Lower lobe of right lung (tissue), 2 donors: ENCODE measurements at places on chromosomes 7 and 10.

DNA sequence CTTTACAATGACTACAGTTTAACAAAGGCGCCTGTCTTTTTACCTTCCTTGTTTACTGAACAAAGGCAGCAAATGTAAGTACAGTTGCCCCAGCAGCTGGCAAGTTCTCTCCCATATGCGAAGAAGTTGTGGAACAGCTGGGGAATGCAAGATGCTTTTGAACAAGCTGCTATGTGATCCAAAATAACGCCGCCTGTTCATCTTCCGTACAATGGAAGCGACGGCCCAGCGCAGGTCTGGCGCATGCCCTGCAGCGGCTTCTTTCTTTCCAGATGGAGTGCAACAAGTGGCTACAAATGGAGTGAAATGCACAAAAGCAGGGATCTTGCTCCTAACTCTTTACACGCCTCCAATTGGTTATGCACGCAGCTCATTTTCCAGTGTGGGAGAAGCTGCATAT, 97.0 kb upstream of the SVIL start:
- DNase-seq, result no peak

- DNase-seq, result no peak
Measured at GRCh38 chr7:129792721-129793120, 160.0 kb downstream of the UBE2H start.

DNA sequence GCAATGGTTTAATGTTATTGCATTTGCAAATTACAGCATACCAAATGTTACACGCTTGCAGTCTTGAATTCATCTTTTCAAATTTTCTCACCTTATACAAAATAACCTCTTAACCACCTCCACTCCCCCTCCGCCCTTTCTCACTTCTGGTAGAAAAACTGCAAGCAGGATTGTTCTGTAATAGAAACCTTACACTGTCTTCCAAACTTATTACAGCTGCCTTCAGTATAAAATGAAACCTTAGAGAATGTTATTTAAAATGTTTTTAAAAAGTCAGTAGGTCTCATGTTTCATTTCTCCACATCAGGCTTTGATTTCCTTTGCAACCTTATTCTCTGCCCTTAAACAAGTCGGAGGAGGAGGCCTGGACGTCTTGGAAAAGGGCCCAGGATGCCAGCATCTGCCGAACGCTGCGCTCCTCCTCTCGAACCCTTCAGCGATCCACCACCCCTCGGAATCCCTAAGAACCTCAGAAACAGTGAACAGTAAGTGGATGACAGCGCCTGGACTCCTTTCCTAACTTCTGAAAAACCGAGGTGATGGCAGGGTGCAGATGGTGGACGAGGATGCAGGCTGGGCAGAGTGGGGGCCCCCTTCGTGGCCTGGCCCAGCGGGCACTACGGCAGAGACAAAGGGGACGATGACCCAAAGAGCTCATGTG, 74.0 kb downstream of the FGFR2 start:
- no peak for DNase-seq

DNA sequence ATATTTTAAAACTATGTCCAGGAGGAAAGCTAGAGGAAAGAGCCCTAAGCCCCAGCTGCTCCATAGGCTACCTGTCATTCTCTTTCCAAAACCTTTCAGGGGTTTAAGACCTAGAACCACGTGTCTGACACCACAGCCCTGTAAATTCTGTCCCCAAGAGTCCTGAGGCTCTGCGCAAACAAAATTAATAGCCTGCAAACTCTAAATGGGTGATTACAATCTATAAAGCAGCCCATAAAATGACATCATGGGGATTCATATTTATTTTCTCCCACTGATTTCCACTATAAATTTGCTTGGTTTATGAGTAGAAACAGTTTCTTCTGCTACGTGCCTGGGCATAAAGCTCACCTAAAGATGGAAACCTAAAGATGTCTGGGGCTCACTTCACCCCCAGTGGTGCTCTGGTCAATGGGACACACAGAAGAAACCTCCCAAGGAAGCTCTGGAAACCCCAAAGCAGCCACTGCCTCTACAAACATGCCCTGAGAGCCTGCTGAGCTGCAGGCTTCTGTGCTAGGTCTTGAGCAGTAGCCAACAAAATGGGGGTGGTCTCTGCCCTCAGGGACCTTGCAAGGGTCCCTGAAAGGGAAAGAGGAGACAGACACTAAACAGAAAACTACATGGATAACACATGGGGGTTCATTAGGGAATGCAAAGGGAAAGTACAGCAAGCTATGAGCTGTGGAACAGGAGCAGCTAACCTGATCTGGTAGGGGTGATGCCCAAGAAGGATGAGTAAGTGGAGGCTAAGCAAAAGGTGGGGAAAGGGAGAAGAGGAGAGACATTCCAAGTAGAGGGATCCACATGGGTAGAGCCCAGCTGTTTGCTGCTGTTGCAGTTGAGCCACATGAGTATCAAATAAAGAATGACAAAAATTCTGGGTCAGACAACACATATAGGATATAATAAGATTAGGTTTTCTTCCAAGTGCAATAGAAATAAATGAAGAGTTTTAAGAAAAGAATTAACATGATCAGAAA, 331.7 kb downstream of the KCNMA1 start:
- DNase-seq, result no peak

GRCh38 chr10:83375274-83375673, 764.0 kb upstream of the GHITM start:
- DNase-seq, result no peak

DNA sequence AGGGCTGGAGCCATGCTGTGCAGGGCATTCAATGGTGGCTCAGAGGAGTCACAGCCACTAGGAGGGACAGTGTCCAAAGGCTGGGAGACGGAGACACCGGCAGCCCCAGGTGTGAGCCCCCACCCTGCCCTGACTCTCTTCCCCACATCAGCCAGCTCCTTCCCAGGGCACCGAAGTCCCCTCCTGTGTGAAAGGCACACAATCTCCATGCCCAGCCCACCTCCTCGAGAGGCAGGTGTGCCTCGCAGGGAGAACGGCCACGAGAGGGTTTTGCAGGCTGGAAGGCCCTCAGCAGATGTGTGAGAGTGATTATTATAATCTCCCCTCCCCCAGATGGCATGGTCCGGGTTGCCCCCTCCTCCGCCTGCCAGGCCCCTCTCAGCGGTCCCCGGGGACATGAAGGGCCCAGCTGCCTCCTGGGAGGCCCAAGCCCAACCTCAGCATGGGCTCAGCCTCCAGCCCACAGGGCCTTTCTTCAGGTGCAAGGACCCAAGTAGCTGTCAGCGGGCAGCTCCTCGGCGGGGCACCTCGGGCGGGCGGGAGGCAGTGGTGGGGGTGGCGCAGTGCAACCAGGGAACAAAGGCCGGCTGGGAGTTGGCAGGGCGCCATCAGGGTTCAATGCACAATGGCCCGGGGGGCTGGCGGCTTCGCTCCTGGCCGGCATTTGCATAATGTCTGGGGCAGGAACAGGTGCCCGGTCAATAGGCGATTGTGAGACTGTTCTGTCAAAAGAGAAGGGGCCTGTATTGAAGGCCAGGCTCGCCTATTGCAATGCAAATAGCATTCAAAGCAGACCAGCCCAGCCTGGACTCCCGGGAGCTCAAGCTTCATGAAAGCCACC, 155.3 kb upstream of the ZMIZ1 start:
- no peak for DNase-seq

DNA sequence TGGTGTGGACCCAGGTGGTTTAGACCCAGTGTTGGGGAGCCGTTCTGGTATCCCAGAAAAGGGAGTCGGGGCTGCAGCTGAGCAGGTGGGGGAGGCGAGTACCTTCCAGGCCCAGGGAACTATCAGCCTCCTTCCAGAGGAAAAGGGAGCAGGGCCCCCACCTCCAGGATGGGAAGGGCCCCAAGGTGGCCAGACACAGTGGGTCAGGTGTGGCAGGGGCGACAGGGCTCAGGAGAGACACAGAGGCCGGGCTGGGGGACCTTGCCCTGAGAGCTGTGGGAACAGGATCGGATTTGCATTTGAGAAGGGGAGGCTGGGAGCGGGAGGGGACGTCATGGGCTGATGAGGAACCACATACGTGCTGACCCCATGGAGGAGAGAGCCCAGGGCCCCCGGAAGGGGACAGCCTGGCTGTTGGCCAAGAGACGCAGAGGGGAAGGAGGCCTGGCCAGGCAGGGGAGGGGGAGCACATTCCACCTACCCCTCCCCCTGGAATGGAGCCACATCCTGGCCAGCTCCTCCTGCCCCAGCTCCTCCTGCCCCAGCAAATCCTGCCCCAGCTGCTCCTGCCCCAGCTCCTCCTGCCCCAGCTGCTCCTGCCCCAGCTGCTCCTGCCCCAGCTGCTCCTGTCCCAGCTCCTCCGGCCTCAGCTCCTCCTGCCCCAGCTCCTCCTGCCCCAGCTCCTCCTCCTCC, 9.7 kb upstream of the TTYH3 start:
- peak; percentile 49 for DNase-seq

DNA sequence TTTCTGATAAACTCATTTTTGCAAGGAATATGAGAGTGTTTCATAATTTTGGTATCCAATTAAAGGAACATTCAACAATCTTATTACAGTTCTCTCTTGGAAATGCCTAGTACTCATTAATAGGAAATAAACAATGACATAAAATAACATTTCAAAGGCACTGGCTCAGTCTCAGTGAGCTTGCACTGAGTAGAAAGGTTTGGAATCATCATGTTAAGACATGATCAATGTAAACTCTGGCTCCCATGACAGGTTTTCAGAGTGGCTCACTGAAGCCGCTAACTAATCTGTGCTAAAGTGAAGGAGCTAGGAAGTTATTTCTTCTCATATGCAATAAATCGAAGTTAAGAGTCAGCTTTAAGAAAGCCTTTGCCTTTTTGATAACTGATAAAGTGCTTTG, 203.3 kb upstream of the HGF start:
- DNase-seq, result no peak

GRCh38 chr10:13536674-13537366, 8.0 kb upstream of the BEND7 start:
- DNase-seq, result peak; percentile 56

DNA sequence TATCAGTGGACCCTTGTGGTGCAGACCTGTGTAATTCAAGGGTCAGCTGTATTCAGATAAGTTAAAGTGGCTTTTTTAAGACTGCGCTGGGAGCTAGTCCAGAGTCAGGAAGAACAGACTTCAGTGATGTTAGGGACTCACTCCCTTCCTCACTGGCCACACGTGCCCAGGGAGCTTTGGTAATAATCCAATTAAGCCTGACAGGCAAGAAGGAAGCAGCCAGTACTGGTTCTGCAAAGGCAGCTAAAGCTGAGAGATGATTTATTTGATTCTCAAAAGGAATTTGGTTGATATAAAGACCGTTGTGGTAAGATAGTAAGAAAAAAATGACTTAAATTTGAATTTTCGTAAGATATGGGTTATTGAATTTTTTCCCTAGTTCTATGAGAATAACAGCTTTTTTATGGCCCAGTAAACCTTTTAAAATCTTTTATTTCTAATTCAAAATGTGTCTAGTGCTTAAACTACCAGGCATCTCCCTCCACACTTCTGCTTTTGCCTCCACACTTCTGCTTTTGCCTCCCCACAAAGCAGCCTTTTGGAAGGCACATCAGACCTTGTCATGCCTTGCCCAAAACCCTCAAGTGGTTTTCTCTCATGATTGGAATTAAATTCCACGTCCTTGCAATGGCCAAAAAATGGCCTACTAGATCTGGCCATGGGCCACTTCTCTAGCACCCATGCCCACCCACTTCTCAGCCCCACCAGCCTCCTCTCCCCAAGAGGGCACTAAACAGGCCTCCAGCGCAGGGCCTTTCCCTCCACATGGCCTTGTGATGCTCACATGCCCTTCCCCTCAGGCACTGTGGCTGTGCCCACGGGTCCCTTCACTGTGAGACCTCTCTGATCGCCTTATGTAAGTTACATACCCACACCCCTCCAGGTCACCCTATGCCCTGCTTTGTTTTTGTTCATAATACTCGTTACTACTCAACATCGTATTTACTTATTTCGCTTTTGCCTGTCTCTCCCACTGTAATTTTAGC, 92.5 kb downstream of the POU6F2 start:
- no peak for DNase-seq

DNA sequence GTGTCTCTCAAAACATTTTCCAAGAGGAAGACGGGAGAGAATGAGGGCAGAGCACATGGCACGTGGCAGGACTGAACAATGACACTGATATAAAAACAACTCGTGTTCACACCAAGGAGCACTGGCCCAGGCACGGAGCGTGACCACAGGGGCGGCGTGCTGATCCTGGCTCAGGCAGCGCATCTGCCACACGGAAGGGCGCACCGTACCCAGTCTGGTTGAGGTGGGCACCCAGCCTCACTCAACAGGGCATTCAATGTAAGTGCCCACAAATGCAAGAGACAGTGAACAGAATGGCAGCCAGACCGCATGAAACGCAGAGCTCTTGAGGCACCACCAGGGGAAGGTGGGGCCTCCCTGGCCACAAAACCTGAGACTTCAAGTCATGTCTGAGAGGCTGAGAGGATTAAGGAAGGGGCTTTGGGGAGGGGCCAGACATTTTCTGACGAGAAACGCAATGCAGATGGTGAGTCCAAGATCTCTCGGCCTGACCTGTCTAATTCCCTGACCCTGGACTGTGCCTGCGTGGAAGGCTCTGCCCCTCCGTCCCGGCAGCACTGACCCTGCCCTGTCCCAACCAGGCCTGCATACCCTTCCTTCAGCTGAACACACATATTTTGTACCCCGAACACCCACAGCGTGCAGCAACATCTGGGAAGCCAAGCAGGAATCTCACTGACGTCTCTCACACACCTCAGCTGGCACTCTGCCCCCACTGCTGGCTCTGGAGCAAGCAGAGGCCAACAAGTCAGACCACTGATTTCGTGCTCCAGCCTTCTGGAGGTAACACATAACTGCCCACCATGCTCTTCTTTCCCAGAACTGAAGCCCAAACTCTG, 35.5 kb downstream of the VOPP1 start:
- DNase-seq, result no peak

- DNase-seq, result no peak
Measured at GRCh38 chr7:42662862-42663261, 249.0 kb downstream of the C7orf25 start.

GRCh38 chr7:49866076-49866735, 92.8 kb downstream of the VWC2 start:
- DNase-seq, result no peak

GRCh38 chr7:7808156-7808555, 89.7 kb upstream of the RPA3 start:
- no peak for DNase-seq

GRCh38 chr10:48231699-48232315, 42.7 kb downstream of the FRMPD2 start:
- DNase-seq, result no peak

DNA sequence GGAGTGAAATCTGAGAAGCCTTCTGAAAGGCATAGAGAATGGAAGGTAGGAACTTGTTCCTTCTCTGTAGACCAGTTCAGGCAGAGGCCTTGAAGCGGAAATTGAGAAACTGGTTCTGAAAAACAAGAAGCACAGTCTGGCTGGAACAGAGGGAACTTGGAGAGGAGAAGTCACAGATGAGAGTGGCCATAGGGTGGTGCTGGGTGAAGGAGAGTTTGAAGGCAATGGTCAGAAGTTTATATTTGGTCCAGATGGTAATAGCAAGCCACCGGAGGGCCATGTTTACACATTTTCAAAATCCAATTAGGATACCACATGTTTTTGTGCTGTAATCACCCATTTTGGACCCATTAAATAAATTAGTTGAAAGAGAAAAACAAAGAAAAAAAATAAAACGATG, 692.5 kb downstream of the INHBA start:
- no peak for DNase-seq

- DNase-seq, result peak; percentile 51
Measured at GRCh38 chr7:45921699-45922519, 837 bp upstream of the IGFBP3 start.

GRCh38 chr10:124138195-124138882, 44.9 kb upstream of the CHST15 start:
- no peak for DNase-seq

- DNase-seq, result no peak
Measured at GRCh38 chr10:8874268-8874667, 819.8 kb downstream of the GATA3 start.
